Stimulated activated CD8-positive, alpha-beta memory T cell treated with anti-CD3 and anti-CD28 coated beads, Interleukin-4, amount 100 ng/mL, for 48 hours (primary cell): ENCODE measurements at places on chromosomes 4 and X.

DNA sequence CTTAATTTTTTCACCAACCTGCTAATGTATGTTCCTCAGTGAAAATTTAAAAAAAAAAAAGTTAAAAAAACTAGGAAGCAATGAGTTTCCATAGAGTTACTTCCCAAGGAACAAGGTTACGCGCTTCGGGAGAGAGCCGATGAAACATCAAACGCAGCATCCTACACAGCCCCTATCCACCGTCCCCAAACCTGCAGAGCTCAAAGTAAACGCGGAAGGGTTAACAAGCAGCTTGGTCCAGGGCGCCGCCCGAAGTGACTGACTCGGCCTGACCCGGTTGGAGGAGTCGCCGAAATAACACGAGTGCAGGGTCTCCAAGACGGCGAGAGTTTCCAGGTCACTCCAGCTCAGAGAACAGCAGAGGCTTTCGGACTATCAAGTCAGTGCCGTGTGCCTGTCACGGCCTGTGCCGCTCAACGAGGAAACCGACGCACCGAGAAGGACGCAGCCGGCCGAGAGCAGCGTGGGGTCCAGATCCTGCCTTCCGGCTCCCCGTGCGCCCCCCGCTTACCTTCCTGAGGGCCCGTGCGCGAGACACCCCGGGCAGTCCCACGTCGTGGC, 512 bp downstream of the NOP14 start:
- no peak for DNase-seq

GRCh38 chr4:122764821-122765215, 32.3 kb downstream of the BBS12 start:
- DNase-seq, result no peak

DNA sequence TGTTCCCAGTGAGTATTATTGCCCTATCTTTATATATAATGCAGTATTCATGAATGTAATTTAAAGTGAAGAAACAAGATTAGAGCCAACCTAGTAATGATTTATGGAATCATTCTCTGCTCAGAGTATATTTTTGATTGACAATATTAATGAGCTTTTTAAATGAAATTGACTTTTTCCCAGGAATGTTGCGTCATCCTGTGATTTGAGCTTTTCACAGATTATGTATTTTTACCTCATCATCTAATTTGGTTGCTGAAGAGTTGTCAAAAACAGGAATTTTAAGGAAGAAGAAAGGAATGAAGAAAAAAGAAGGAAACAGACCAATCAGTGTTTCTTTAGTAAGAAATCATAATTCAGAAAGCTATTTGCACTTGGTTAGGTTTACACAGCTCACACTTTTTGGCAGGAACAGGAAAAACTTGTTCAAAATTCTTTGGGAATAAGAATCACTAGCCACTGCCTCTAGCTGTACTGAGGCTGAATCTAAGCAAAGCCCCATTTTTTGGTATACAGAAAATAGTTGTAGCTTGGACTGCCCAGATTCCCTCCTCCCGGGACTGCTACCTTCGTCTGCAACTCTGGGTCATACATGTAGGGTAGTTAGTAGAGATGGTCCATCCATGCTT, 27.3 kb downstream of the EXOC1 start:
- no peak for DNase-seq

- no peak for DNase-seq
These were observed 28.2 kb downstream of the SULT1E1 start for GRCh38 chr4:69831646-69832325.

DNA sequence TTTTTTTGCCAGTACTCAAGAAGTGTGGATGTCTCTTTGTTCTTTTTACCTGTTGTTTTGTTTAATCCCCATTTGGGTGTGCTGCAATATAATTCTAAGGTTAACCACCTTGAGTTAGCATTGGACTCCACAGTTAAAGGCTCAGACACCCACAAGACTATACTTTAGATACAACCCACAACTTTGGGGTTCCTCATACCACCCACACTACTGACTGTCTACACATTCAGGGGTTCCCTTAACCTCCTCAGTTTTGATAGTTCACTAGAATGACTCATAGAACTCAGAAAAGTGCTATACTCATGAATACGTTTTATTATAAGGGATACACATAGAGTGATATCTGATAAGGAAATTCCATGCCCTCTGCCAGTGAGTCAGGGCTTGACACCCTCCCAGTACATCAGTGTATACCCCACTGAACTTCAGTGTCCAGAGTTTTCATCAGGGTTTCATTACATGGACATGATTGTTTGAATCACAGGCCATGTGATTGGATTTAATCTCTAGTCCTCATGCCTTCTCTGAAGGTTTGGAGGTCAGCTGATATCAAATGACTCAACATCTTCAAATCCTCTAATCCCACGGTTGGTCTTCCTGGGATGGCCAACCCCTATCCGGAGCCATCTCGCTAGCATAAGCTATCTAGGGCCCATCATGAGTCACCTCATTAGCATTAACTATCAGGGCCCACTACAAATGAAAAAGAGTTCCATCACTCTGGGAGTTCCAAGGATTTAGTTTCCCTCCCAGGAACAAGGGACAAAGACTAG, 357.7 kb upstream of the EMCN start:
- no peak for DNase-seq

- DNase-seq, result no peak
These were observed 82.1 kb upstream of the GPC4 start for GRCh38 chrX:133497356-133497755.
